ENCODE measurements at places on chromosomes 11 and 22. TPM values are rescaled to one million over a fixed set of nuclear protein-coding genes. Genes with fewer than 3 reads are reported as not detected.

DNA sequence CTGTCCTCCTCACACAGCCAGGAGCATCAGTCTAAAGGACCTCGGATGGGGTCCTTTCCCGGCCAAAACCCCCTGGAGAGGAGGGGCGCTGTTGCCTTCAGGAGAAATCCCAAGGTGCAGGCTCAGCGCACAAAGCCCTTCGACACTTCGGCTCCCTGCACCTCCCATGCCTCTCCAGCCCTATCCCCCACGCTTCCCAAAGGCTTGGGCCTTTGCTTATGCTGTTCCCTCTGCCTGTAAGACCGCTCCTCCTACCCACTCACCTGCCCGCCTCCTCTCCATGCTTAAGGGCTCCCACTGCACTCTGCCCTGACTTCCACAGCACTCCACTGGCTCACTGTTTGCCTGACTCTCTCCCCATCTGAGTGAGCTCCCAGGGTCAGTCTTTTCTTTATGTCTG lies 13.5 kb downstream of the SLC15A3 start:
- no peak overlapping the region for H3K27ac ChIP-seq
- no peaks in the 10 kb centered on the region for H3K36me3 ChIP-seq
- no peaks in the 10 kb centered on the region for H3K4me1 ChIP-seq
- no peaks in the 10 kb centered on the region for H3K27me3 ChIP-seq
- no peak overlapping the region for H3K4me3 ChIP-seq
- DNase-seq = no peak

The WNT11 gene
- 10.1 TPM for total RNA-seq

DNA sequence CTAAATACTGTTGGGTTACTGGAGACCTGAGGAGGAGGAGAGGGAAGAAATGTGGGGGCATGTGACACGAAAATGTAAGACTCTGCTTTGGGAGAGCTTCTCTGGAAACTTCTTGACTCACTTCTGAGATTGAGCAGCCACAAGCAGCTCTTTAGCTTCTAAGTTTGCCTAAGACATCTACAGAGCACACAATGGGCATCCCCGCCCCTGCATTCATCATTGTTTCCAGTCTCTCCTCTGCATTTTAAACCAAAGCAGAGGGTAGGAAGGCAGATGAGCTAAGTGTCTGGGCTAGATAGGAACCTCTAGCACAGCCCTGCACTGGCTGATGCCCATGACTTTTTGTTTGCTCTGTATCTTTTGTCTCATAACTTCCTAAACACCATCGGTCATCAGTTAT lies 2.1 kb upstream of the OR52D1 start:
- no peak for DNase-seq
- no peaks in the 10 kb centered on the region for H3K27me3 ChIP-seq
- H3K4me3 ChIP-seq = no peak overlapping the region
- no peak overlapping the region for H3K27ac ChIP-seq
- no peaks in the 10 kb centered on the region for H3K36me3 ChIP-seq

DNA sequence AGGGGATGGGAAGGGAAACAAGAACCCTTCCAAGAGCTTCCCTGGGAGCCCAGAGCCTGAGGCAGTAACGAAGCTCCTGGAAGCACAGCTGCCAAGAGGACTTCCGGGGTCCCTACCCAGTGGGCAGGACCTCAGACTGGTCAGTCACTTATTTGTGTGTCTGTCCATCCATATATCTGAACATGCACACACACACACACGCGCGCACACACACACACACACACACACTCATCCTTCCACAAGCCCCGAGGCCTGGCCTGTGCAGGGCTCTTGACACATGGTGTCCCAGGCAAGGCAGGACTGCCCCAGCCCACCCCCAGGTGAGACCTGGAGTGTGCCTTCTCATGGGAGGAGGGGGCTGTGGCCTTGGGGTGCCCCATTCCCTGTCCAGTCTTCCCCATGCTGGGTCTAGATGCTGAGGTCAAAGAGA lies 44.9 kb downstream of the IGLL5 start:
- H3K4me3 ChIP-seq = no peak overlapping the region
- H3K27me3 ChIP-seq = no peaks in the 10 kb centered on the region
- no peaks in the 10 kb centered on the region for H3K4me1 ChIP-seq
- DNase-seq = no peak

The SUSD2 gene
- 3.3 TPM for total RNA-seq

The TCN1 gene
- total RNA-seq = not detected

DNA sequence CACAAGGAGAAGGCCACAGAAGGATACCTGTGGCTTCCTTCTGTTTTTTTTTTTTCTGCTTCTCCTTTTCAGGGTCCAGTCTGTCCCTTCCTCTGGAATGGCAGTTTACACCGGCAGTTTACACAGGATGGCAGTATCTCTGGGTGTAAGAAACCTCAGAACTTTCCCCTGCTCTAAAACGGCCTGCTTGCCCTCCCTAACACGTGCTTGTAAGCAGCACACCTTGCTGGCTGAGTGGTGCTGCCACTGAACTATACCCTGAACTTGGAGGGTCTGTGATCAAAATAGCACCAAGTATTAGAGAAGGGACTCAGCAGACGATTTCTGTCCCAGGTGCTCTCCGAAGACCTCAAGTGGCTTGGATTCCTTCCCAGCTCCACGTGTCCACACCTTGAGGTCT lies 904 bp upstream of the OPCML start:
- H3K27me3 ChIP-seq = peaks cover 5% of the 10 kb centered on the region
- H3K4me3 ChIP-seq = no peak overlapping the region

DNA sequence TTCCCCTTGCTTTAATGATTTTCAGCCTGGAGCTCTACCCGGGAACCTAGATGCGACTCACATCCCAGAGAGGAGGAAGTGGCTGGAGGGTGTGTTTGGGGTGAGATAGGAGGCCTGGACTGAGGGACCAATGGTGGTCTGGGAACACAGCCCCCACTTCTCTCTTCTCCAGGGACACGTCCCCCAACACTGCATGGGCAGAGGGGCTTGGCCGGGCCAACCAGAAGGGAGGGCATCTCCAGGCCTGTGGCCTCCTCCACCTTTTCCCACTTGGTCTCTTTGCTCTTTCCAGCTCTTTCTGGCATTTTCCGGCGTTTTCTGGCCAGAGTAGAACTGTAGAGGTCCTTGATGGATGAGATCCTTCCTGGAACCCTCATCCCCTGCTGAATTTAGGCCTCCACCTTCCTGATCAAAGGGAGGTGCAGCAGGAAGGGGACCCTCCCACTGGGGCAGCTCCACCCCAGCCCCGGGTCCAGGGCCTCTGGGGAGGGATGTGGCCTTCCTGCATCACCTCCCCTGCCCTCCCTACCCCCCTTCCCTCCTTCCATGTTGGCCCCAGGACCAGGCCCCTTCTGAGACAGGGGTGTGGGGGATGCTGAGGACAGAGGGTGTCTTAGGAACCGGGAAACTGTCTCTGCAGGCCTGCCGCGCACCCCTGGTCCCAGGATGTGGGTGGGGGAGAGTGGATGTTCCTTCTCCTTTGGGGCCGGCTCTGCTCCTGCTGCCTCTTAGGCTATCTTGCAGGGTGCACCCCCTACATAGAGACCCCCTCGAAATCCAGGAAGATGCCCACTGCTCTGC lies 24.4 kb downstream of the MRGPRG start:
- no peak for DNase-seq
- H3K36me3 ChIP-seq = no peaks in the 10 kb centered on the region
- no peak overlapping the region for H3K4me3 ChIP-seq
- H3K27me3 ChIP-seq = no peaks in the 10 kb centered on the region

DNA sequence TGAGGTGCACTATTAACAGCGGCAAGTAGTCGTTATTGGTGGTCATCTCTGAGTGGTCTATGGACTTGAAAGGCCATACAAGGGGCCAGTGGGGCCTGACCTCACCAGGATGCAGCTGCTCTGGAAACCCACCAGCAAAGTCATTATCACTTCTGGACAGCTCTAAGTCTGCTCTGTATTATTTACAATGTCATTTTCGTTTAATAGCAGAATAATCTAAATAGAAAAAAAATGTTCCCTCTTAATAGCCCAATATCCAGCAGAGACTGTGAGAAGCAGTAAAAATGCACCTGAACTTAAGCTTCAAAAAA lies 85.0 kb upstream of the EED start:
- H3K4me3 ChIP-seq = no peak overlapping the region
- no peak for DNase-seq
- no peaks in the 10 kb centered on the region for H3K36me3 ChIP-seq

The PNPLA5 gene
- not detected for total RNA-seq

DNA sequence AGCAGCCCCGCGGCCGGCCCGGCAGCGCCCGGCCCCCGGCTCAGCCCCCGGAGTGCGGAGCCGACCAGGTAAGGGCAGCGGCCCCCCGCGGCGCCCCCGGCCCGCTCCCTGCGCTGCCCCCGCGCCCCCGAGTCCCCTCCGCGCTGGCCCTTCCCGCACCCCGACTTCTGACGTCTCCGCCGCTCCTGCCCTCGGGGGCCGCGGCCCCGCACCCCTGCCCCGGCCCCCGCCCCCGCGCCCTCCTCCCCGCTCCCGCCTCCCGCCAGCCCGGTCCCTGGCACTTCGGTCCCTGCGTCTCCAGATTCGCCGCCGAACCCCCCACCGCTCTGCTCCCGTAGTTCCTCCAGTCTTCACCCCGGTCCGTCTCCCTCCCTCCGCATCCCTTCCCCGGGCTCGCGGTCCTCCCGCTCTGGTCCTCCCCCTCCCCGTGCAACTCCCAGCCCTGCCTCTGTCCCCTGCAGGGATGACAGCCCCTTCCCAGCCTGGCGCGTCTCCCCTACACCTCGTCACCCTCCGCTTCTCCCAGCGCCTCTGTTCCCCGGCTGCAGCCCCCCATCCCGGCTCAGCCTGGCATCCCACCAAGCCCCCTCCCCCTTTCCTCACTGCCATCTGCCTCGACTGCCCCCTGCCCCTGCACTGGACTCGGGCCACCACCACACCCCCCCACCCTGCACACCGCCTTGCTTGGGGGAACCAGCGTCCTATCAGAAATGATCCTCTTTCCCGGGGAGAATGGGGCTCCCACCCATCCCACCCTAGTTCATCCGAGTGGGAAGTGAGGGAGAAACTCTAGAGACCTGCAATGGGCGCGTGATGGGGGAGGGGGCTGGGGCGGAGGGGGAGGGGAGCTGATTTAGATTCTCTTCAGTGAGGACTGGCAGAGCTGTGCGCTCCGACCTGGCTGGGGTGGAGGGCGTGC lies 531 bp downstream of the GRIK4 start:
- H3K27me3 ChIP-seq = no peaks in the 10 kb centered on the region
- H3K4me3 ChIP-seq = peak overlapping the region; percentile 0
- no peaks in the 10 kb centered on the region for H3K4me1 ChIP-seq
- H3K27ac ChIP-seq = no peak overlapping the region
- no peak for DNase-seq

GRCh38 chr22:31520051-31520450 lies 23.7 kb downstream of the SFI1 start:
- no peaks in the 10 kb centered on the region for H3K27me3 ChIP-seq
- H3K27ac ChIP-seq = no peak overlapping the region
- H3K36me3 ChIP-seq = no peaks in the 10 kb centered on the region
- DNase-seq = no peak

DNA sequence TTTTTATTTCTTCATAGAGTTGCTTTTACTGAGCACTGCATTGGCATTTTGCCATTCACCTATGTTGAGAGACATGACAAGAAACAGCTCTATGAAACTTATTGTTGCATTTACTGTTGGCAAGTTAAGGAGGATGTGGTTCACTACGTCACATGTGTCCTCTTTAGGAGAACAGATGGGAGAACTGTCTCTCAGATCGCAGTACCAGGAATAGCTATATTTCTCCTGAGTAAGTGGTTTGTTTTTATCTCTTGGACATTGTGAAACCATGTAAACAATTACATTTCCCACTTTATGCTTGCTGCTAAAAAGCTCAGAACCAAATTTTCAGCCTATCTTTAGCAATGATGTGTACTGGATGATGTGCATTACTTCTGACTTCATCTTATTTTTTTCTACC lies 34.8 kb upstream of the PSMA1 start:
- H3K4me1 ChIP-seq = no peaks in the 10 kb centered on the region
- H3K27me3 ChIP-seq = no peaks in the 10 kb centered on the region

DNA sequence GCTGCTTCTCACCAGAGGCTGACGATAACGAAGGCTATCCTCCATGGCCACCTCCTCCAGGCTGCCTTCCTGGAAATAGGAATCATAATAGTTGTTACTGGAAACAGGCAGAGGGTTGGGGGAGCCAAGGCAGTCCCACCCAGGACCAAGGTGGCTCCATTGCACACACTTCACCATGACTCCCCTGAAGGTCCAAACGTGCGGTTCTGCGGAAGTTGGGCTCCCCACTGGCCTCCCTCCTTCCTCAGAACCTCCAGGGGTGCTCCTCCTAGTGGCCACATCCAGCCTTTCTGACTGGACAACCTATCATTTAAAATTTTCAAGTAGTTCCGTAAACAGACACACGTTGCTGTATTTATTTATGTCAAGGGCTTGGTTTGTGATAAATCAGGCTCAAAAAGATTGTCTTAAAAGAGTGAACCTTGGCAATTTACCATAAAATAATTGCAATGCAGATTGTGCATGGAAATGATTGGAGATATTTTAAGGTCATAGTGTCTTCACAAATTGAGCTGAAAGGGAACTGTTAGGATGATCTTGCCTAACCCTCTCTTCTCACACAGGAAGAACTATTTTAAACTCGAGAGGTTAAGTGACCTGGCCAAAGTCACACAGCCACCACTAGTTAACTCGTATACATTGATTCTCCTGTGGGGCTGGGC lies 1.4 kb upstream of the TCN2 start:
- H3K36me3 ChIP-seq = no peaks in the 10 kb centered on the region
- peak; percentile 45 for DNase-seq
- H3K4me3 ChIP-seq = peak overlapping the region; percentile 39
- no peaks in the 10 kb centered on the region for H3K27me3 ChIP-seq
- peak overlapping the region; percentile 82 for H3K27ac ChIP-seq

- H3K27me3 ChIP-seq = no peaks in the 10 kb centered on the region
- DNase-seq = peak; percentile 52
- no peak overlapping the region for H3K27ac ChIP-seq
- H3K4me3 ChIP-seq = no peak overlapping the region
- H3K36me3 ChIP-seq = no peaks in the 10 kb centered on the region
These were observed 70.8 kb downstream of the CDKN1C start for GRCh38 chr11:2814751-2815150.

GRCh38 chr22:28766628-28767027 lies 5.9 kb upstream of the CCDC117 start:
- no peaks in the 10 kb centered on the region for H3K4me1 ChIP-seq
- no peak overlapping the region for H3K4me3 ChIP-seq
- no peaks in the 10 kb centered on the region for H3K36me3 ChIP-seq
- H3K27ac ChIP-seq = no peak overlapping the region
- no peaks in the 10 kb centered on the region for H3K27me3 ChIP-seq
- no peak for DNase-seq

Measured in uterus (tissue), 4 donors.